Stimulated activated CD4-positive, alpha-beta T cell treated with anti-CD3 and anti-CD28 coated beads, TNF-alpha, amount 100 ng/mL, for 1 hour (primary cell): ENCODE measurements at places on chromosomes 12 and 14.

- DNase-seq, result no peak
These were observed 93.4 kb downstream of the TSPAN9 start for GRCh38 chr12:3170423-3171194.

GRCh38 chr14:61536661-61537562 lies 158.4 kb upstream of the HIF1A start:
- no peak for DNase-seq

- DNase-seq, result no peak
These were observed 1.0 kb downstream of the RNF41 start for GRCh38 chr12:56220611-56221231.

DNA sequence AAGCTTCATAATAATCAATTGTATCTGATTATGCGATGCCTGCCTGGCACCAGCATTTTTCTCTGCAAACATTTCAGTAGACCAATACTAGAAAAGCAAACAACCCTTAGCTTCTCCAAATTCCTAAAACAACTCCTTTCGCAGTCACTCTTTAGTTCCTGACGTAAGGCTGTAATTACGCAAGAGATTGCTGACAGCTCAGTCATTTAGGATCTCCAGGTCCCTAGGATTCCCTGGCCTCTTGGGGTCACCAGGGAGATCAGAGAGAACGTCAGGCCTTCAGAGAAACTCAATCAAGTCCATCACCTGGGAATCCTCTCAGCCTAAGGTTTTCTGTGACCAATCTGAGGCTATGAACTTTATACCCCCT lies 390.6 kb downstream of the PAWR start:
- no peak for DNase-seq

DNA sequence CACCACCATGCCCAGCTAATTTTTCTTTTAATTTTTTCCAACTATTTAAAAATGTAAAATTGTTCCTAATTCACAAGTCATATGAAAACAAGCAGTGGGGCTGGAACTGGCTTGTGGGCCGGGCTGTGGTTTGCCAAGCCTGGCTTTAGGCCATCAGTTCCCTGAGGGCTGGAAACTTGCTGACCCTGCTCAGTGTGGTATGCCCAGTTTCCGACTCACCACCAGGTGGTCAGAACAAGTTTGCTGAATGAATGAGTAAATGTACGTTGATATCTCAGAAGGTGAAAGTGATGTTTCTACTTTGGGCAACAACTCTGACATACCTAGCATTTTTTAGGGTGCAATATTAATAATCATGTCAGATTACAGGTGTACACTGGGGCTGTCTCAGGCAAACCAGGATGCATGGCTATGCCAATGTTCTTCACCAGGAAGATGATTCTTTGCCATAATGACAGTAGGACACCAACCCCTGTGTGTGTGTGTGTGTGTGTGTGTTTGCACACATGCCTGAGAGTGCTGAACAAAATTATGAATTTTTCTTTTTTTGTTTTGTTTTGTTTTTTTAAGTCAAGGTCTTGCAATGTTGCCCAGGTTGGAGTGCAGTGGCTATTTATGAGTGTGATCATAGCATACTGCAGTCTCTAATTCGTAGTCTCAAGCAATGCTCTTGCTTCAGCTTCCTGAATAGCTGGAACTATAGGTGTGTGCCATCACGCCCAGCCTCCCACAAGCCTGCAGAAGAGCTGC lies 106.1 kb downstream of the PTPN11 start:
- no peak for DNase-seq

DNA sequence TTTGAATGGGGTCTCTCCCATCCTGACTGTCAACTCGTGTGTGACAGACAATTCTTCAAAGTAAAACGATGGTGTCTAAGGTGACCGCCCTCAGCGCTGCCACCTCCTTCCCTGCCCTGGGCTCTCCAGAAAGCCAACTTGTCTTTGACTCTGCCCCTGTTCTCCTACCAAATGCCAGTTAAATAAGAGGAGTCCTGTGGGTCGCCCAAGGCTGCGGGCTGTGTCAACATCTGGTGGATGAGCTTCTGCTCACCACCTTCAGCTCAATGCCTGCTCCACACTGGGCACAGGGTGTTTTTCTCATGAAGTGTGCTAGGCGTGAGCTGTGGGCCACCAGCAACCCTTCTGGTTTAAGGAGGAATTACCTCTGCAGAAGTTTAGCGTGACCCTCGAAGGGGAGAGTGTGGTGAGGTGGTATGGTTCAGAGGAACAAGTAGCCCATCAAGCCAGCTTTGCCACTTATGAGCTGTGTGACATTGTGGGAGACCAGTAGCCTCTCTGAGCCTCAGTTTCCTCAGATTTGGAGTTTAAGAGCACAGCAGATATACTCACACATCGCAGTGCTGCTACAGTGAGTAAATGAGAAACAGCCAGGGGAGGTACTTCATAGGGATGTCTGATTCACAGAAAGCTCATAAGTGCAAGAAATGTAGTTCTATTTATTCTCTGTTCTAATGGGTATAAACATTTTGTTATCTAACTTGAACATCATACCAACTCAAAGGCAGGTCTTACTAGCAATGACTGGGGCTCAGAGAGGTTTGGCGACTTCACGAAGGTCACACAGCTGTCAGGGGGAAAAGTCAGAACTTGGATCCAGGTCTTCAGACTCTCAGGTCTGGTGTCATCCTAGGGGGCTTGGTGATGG lies 12.1 kb downstream of the SERPINA1 start:
- no peak for DNase-seq

DNA sequence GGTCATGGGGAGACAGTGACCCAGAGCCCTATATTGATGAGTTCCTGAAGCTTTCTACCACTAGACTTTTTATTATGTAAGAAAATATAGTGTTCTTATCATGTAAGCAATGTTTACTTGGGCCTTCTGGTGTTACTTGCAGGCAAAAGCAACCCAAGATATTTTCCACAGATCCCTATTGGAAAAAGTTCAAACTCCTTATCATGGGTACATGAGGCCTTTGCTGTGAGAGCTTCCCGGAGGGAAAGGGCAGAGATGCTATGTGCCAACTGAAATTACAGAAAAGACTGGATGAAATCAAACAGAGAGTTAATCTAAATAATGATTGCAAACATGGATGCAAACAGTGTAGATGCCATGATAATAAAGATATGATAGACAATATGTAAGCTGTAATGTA lies 361.5 kb downstream of the FUT8 start:
- DNase-seq, result no peak

GRCh38 chr14:93319494-93319893 lies 13.3 kb downstream of the BTBD7 start:
- no peak for DNase-seq

DNA sequence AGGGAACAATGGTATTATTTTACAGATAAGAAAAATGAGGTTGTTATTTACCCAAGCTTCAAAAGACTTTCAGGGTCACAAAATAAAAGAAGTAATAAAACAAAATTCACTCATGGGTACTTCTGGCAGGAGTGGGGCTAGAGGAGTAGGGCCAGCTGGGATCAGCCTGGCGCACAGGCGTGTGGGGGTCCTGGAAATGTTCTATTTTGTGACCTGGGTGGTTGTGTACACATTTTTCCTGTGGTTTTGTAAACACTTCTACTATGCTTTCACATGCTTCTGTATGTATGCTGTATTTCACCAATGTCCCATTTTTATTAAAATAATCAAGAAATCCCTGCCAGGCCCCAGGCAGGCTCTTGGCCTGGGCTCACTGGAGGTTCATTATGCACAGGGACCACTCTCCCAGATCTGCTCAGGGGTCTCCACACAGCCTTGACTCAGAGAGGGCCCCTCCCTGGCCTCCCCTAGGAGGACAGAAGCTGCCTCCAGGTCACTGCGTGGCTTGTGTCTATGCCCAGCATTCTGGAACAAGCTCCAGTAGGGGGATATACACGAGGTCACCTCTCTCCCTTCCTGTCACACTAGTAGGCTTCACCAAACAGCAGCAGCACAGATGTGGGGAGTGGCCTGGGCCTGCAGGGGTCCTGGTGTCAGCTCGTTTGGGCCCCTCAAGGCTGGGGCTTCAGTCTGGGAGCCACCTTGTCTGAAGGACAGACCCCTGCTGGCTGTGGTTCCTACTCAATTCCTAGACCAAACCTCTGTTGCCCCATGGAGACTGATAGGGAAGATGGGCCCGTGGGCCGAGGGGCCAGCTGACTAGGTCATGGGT lies 37.8 kb downstream of the ANAPC7 start:
- DNase-seq, result no peak

DNA sequence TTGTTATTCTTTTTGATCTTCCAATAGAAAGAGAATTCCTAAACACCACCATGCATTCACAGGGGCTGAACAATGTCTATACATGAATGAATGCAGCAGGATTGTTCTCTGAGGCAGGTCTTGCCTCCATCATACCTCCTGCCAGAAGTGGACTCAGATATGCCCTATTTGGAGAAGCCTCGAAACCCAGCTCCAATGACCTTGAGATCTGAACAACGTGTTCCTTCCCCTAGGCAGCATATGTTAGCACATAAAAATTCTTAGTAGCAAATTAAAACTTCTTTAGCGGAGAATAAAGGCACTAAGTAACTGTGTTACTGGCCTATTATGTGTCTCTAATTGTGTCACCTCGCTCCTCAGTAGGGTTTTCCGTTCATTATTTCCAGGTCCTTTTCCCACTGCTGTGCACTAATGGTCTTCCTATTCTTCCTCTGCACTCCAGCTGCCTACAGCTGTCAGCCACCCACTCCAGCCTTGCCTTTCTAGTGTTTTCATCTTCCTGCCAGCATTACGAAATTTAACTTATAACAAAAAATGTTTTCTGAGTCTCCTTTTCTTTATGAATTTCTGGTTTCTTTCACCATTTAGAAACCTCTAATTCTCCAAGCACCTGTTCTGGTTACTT lies 62.6 kb upstream of the IGF1 start:
- no peak for DNase-seq

- no peak for DNase-seq
These were observed 192.3 kb downstream of the ANO6 start for GRCh38 chr12:45407981-45408728.

DNA sequence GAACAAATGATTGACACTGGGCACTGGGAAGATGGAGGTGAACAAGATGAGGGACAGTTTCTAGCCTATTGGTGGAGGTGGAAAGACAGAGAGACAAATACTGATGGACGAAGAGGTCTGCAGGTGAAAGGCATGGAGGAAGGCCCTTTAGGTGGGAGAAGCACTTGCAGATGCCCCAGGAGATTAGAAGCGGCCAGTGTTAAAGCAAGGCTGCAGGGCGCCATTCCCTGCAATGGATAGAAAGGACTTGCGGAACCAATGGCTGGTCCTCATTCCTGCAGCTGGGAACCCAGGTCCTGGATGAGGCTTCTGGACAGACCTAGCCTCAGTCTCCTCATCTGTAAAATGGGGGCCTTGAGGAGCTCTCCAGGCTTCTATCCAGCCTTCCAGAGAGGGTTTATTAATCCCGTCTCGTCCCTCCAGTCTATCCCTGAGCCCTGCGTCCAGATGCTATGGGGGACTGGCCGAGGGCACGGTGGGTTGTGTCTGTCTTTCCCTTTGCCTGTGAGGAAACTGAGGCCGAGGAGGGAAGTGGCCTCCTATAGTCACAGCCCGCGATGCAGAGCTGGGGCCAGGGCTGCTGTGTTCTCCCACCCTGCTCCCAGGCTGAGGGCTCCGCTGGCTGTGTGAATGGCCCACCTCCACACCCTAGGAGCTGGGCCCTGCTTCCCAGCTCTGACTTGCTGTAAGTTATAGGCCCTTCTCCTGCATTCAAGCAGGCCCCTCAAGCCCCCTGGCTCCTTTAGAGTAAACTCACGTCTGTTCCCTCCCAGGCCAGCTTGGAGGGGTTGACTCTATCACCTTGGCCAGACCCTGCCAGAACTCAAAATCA lies 33.0 kb downstream of the CYP46A1 start:
- no peak for DNase-seq

GRCh38 chr14:67442139-67442906 lies 30.4 kb upstream of the PLEK2 start:
- no peak for DNase-seq

GRCh38 chr12:68910128-68910527 lies 22.8 kb downstream of the CPM start:
- DNase-seq, result no peak

DNA sequence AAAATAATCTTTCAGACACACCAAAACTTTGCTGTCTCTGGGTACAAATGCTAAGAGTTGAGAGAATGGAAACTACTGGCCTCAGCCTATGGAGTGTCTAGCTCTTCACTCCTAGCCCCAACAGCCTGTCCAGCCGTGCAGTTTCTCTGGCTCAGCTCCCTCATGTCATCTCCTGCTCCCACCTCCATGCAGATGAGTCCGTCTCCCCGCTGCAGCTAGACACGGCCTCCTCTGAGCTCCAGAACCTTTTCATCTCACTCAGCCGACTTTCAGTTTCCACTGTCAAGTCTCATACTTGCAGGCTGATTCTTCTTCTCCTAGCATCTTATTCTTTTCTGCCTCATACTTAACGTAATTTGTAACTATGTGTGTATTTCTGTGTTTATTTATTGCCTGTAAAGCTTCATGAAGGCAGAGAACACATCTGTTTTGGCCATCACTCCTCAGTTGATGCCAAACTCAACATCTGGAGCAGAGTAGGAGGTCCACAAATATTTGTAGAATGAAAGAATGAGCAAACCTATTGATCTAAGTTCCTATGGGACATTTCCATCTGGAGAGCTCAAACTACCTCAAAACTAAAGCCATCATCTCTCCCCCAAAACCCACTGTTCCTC lies 139.8 kb upstream of the PWP1 start:
- no peak for DNase-seq

- DNase-seq, result no peak
These were observed 4.7 kb upstream of the EPYC start for GRCh38 chr12:91009319-91009950.

DNA sequence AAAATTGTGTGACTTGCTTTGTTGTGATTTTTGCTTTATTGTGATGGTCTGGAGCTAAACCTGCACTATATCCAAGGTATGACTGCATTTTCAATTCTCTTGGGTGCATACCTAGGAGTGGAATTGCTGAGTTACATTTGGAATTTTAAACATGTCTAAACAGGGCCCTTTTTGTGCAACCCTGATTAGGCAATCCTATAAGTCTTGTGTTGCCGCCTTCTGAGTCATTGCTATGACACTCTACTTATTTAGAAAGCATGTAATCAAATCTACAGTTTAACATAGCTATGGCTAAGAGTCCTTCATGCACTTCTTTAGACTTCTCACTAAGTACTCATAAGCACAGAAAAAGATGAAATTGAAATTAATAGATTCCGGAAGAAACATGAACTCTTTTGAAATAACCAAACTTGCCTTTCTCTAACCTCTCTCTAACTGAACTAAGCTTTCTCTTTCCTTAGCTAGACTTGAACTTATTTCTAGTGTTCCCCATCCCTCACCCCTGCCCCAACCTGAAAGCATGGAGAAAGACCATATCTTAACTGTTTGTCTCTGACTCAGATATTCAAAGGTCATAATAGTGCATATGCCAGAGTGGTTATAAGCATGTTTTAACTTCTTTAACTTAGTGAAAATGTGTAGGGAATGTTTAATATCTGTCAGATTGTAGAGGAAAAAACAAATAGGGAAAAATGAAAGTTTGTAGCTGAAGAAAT lies 203.0 kb downstream of the SNAPC1 start:
- DNase-seq, result no peak

DNA sequence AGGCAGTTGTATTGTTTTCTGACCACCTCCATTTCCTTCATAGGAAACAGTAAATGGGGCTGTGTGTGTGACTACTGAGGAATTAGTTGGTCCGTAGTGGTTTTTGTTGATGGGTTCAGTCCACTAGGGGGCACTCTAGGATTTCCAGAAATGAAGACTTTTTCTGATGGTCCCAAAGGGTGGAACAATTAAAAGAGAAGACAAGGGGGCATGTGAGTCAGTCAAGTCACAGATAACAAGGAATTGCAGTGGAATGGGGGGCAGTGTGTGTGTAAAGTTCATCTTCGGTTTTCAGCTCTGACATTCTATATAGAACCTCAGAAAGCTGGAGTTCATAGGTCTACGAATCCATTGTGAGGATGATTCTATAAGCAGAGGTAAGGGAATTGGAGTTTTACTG lies 186.6 kb upstream of the OR4E1 start:
- DNase-seq, result no peak
